ENCODE measurements at places on chromosomes 5 and 9.

GRCh38 chr9:103942651-103943050, 151.5 kb upstream of the SMC2 start:
- DNase-seq, result no peak

DNA sequence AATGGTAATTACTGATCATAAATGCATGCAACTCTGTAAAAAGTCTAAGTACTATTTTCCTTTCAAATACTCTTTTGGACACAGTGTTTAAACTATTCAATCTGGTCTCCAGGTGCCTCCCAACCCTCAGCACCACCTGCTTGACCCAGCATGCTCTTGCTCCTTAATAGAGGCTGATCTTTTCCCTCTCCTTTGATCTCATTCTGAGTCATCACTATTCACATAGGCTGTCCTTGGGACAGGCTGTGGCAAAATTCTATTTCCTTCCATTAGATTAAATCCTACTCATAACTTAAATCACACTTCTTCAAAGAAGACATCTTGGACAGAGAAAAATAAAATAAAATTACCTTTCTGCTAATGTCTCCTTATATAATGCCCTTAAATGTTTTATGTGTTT, 199.4 kb upstream of the ST8SIA4 start:
- DNase-seq, result no peak

- DNase-seq, result no peak
These were observed 14.8 kb upstream of the MEF2C start for GRCh38 chr5:88897748-88898147.

DNA sequence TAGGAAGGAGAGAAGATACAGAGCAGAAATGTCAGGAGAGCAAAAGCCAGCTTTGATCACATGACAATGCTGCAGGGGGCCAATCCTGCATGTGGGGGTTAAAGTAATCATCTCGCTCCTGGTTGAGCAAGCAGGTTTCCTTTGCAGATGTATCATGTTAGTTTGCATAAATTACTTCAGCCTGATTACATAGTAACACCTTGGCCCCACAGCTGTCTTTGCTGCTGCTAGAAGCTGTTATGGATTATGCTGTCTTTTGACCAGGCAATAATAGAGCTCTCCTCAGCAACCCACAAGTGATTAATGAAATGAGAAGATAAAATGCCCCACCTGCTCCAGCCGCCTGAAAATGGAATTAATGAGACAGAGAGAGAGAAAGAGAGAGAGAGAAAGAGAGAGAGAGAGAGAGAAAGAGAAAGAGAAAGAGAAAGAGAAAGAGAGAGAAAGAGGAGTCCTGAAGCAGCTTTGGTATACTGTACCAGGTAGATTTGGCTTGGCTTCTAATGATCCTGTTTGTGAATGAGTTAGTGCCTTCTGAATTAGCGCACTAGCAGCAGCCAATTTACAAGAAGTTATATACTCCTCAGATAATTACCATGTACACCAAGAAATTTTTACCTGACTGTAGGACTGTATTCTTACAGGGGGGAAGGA, 174.3 kb upstream of the RORB start:
- no peak for DNase-seq

DNA sequence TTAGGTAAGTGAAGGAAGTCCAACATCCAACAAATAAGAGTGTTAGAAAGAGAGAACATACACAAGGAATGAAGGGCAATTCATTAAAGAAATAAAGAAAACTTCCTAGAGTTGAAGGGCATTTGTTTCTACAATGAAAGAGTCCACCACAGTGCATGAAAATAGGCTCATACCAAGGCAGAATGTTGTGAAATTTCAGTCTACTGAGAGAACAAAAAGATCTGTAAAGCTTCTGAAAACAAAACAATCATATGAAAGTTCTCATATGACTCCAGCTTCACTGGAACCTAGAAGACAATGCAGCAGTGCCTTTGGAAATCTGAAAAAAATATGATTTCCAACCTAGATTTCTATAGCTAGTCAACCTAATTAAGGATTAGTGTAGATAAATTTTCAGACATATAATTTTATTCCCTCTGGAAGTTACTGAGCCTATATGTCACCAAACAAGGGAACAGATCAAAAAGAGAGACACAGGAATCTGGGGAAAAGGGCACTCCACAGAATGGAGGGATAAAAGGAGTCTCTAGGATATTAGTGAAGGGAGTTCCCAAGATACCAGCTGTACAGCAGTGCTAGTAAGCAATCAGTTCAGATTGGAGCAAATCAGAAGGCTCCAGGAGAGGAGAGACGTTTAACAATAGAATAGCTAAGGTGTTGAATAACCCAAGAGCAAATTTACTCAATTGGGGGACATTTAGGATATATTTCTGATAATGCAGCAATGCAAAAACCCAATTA, 5.8 kb downstream of the C5orf58 start:
- DNase-seq, result no peak

Data from activated T-cell treated with anti-CD3 and anti-CD28 coated beads, Interleukin-2, amount 50 U/mL, for 24 hours (primary cell).